ENCODE measurements at places on chromosomes 5 and 9.

DNA sequence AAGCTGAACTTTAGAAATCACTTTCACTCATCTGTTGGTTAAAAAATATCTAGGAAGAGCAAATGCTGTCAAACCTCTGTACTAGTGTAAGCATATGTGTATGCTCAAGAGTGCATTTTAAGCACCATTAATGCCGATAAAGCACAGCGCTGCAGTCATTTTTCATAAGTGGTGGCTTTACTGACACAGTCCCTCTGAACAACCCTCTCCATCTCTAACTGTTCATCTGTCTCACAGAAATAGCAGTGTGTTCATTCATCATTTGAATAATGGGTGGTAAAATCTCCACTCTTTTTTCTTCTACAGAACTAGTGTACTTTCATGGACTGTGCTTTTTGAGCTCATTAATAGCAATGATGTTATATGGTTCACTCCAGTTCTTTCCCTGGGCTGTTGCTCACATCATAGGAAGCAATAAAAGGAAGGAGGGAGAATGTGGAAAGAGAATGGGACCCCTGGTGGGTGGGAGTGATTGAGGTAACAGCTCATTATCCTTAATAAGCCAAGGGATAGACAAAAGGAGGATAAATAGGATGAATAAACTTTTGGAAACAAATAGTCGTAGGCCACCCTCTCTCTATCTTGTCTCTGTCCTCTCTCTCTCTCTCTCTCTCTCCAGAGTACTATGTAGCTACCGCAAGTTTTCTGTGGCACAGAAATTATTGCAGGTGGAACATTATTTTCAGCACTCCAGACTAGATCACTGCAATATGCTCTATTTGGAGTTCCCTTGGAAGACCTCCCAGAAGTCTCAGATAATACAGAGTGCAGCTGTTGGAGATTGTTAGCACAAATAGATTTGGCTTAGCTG lies 117.9 kb upstream of the PRDM9 start:
- peak; percentile 26 for DNase-seq

- DNase-seq: no peak
Observed at GRCh38 chr5:38099205-38100168, 158.9 kb upstream of the EGFLAM start.

DNA sequence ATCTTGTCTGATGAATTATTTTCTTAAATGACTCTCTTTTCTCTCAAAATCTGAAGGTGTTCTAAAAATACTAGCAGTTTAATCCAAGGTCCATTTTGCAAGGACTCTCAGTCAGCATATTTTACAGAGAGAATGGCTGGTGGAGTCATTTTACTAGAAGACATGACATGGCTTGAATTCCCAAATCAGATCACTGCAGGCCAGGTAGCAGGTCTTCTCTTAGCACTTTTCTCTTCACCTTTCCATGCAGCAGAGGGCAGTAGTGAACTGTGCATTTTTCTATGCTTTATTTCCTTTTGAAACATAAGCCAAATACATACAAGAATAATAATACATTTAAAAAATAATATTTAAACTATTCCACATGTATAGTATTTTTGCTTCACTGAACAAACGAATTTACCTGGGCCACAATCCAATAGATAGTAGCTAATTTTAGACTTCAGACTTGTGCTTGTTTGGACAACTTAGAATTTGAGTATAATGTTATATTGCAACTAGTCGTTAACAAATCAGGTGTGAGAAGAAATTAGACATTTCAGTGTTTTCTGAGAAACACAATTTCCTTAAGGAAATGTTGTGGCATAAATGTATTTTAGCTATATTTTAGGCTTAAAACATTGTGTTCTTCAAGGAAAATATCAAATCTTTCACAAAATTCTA lies 289.4 kb upstream of the DAB2 start:
- peak; percentile 93 for DNase-seq

DNA sequence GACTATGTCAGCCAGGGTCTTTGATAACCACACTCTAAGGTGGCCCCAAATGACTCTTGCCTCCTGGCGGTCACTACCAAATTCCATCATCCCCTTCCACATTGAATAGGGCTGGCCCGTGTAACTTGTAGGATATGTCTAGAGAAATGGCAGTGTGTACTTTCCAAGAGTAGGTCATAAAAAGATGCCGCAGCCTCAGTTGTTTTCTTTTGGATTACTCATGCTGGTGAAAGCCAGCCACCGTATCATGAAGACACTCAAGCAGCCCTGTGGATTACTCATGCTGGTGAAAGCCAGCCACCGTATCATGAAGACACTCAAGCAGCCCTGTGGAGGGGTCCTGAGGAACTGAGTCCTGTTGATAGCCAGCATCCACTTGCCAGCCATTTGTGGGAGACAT lies 172.0 kb upstream of the TBC1D2 start:
- DNase-seq: no peak

- no peak for DNase-seq
Observed at GRCh38 chr5:166166071-166166470, 2125.4 kb upstream of the WWC1 start.

DNA sequence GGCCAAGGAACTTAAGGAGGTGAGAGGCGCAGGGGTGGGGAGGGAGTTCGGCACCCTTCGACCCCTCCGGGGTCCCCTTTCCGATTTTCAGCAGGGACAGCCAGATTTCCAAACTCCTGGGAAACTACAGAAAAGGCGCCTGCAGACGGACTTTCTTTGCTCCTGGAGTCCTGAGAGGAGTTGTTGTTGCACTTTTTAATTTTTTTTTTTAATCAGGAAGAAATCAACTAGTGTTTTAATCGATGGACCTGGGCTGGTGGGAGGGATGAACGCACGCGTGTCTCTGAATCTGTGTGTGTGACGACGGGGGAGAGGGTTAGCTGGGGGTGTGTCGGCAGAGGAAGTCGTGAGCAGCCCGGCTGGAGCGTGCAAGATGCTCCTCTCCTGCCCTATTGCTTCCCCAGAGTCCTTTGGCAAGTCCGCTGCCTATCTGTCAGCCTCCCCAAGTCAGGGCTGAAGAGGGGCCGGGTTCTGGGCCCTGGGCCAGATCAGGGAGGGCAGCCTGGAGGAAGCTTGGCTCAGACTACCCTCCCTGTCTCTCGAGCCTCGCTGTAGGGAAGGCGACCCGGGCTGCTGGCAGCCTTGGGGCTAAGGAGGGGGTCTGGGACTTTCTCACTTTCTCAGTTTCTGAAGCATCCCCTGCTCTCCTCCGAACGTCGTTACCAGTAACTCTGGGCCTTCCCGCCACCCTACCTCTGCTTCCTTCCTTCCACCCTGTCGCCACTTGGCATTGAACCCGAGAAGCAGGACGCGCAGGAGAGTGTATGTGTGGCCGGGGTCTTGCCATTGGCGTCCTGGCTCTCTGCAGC lies 731 bp downstream of the PRR16 start:
- peak; percentile 73 for DNase-seq

- no peak for DNase-seq
Observed at GRCh38 chr5:69136293-69136692, 30.7 kb upstream of the CCNB1 start.

- DNase-seq: no peak
Observed at GRCh38 chr5:33291216-33292000, 149.4 kb upstream of the TARS1 start.
